ENCODE measurements at places on chromosomes 7 and 10. TPM values are rescaled to one million over a fixed set of nuclear protein-coding genes. Genes with fewer than 3 reads are reported as not detected.

Gene ASZ1
- not detected for total RNA-seq

Gene TSPAN13
- total RNA-seq, result 12.7 TPM

Gene ZDHHC4
- total RNA-seq, result 23.0 TPM

Gene MEIG1
- total RNA-seq, result not detected

Gene TCTN3
- total RNA-seq, result 17.3 TPM

Gene SFRP4
- not detected for total RNA-seq

Gene MYPN
- 0.08 TPM for total RNA-seq

Gene STEAP1B
- 2.0 TPM for total RNA-seq

Gene HHEX
- 1.1 TPM for total RNA-seq

Gene CALCR
- total RNA-seq, result not detected

Gene CTNNA3
- not detected for total RNA-seq

Gene MGMT
- total RNA-seq, result 16.5 TPM

Gene PLPP4
- not detected for total RNA-seq

Gene TAC1
- total RNA-seq, result not detected

Gene RELN
- total RNA-seq, result 0.52 TPM

Gene TUBB8
- total RNA-seq, result not detected

Gene DENND2A
- 1.0 TPM for total RNA-seq

Gene STEAP2
- total RNA-seq, result 2.4 TPM

Gene STAMBPL1
- 2.5 TPM for total RNA-seq

Gene NIPSNAP2
- total RNA-seq, result 30.9 TPM

Gene OR2F1
- total RNA-seq, result not detected

All from esophagus mucosa (tissue), 1 donor.